ENCODE measurements at places on chromosomes 1 and 21.

- peak; percentile 20 for DNase-seq
Observed at GRCh38 chr1:184189361-184189760, 137.8 kb downstream of the TSEN15 start.

GRCh38 chr1:102687383-102687782 lies 420.9 kb downstream of the COL11A1 start:
- DNase-seq = no peak

- DNase-seq = no peak
Observed at GRCh38 chr1:206916000-206916709, 5.6 kb downstream of the FCMR start.

DNA sequence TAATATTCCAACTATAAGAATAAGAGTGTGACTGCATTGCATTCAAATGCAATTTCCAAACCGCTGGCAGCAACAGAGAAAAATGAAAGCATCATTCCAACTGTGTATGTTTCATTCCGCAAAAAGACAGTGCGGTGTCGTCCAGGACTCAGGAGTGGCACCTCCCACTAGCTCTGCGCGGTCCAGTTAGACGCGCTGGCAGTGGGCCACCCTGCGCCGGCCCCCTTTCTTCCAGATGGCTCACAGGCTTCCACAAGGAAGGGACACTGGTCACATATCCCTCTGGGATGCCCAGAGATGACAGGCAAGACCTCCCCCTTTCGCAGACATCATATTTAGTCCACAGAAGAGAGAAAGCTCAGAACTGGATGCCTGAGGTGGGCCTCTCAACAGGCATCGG lies 11.9 kb downstream of the WRAP73 start:
- no peak for DNase-seq

- no peak for DNase-seq
Observed at GRCh38 chr1:18775341-18775740, 84.1 kb downstream of the TAS1R2 start.

GRCh38 chr1:167165948-167166689 lies 54.6 kb upstream of the POU2F1 start:
- no peak for DNase-seq

DNA sequence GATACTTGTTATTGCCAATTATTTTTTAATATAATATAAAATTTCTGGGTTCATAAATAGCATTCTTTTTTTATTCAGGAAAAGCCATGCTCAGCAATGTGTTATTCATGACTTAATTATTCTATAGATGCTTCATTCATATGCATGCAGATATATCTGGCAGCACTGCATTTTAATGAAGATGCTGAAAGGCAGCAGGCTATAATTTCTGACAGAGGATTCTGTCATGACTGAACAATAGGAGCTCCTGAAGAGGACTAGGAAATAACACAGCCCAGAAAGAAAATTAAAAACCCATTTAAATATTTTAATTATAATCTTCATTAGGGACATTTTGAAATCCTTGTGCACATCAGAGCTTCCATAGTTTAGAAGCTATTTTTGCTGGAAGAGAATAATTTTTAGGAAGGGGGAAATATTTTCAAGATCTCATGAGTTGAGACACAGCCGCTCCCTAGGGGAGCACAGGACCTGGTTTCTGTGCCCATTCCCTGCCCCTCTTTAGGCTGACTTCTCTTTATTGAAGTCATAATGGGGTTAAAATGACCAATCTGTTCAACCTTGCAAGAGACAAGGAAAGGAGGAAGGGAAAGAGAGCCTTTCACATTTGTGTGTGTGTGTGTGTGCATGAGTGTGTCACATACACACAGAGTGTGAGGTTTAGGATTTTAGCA lies 83.9 kb downstream of the RPE65 start:
- DNase-seq = no peak

GRCh38 chr1:223161321-223161720 lies 18.3 kb upstream of the TLR5 start:
- no peak for DNase-seq
